ENCODE measurements at places on chromosomes 3 and 15. TPM values are rescaled to one million over a fixed set of nuclear protein-coding genes. Genes with fewer than 3 reads are reported as not detected.

DNA sequence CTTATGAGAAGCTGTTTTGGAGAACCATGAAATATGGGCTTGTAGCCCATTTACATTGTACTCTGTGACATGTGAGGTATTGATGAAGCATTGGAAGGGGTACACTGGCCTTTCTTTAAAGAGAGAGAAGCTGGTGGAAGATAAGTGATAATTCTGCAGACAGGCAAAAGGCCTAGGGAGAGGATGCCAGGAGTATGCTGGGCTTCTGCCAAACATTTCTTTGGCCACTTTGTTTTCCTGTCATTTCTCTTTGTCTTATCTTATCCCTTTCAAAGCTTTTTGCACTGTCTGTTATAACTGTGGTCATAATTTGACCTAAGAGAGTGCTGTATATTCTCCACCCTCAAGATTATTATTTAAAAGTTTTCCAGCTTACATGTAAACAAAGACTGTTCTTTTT, 109.6 kb upstream of the SEMA6D start:
- no peak for DNase-seq

DNA sequence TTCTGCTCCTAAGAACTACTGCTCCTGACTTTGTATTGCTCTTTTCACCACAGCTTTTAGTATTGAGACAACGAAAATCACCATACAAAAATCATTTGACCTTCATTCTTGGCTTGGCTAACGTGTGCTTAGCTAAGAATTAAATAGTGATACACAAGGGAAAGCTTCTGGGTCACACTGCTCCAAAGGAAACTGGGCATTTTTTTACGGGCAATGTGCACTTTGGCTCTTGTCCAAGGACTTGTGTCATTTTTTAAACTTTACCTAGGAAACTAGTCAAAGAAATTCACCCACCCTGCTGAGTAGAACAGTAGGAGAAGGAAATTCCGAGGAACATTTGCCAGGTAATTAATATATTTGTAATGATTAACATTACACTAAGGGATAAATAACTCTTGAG, 19.8 kb downstream of the WDR72 start:
- DNase-seq = no peak

The DCLK3 gene
- total RNA-seq = not detected

The SLC6A1 gene
- total RNA-seq = not detected

DNA sequence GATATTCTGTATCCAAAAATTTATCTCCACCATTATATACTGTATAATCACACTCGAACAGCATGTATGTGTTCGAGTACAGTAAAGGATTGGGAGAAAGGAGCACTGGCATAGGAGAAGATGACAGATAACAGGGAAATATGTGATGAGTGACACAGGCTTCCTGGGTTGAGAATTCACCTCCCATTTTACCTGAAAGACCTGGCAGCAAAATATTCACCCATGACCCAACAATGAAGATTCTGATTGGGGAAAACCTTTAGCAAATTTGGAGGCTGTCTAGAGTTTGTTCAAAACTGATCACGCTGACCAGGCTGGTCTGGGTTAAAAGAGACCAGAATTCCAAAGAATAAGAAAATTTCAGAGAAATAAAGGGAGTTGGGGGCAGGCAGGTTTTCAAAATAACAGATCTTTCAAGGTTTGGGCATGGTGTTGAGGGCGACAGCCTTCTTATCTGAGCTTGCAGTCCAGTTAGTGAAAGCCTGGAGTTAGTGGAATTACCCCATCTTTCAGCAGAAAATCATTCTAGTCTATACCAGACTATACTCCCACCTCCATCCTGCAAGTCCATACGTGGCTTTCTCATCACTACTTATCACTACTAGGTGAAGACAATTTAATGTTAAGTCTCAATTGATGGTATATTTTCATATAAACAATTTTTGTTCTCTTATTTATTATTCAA, 42.8 kb upstream of the RSL24D1 start:
- no peak for DNase-seq

The ACAN gene
- total RNA-seq = not detected

GRCh38 chr3:133829310-133829707, 23.7 kb downstream of the SRPRB start:
- no peak for DNase-seq

DNA sequence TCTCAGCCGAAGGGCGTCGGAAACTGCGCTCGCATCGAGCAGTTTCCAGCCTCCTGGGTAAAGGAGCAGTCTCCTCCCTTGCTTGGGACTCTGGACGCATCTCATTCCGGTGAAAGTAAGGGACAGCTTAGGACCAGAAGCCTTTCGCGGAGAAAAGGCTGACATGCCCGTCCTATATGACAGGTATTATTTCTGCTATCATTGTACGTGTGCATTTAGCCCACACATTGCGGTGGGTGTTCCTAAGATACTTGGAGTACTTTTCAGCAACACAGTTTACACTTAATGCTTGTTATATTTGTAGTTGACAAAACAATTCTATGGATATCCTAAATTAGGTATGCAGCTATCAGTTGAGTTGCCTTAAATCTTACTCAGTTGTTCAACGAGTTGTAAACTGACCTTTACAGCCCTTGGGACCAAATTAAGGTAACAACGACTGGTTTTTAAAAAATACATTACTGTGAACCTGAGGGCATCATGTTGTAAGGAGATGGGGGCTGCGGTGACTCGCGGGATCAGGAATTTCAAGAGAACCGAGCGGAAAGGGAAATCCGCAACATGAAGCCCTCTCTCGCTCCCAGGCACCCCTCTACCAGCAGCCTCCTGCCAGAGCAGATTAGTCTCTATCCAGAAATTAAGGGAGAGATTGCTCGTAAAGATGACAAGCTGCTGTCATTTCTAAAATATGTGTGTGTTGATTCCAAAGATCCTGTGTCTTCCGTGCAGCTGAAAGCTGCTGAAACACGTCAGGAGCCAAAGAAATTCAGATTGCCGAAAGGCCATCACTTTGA, 632 bp upstream of the COPS2 start:
- peak; percentile 25 for DNase-seq

- DNase-seq = no peak
Observed at GRCh38 chr3:157092230-157092629, 67.7 kb downstream of the CCNL1 start.
